ENCODE measurements at places on chromosomes 4 and X.
A peak's percentile ranks its signal among the peaks of the same experiment; 100 is the strongest.

DNA sequence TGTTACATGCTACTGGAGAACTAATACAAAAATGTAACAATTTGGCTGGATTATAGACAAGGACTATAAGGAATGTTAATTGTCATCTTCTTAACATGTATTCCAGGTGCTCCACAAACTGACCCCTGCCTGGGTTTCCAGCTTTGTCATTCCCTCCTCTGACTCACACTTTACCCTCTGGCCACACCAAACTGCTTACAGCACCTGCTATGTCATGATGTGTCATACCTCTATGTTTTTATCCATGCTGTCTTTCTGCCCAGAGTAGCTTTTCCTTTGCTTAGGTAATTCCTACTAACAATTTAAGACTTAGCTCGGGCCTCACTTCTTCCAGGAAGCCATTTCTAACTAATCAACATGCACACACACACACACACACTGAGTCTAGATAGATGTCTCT lies 14.0 kb upstream of the SHROOM4 start:
- no peak for DNase-seq

DNA sequence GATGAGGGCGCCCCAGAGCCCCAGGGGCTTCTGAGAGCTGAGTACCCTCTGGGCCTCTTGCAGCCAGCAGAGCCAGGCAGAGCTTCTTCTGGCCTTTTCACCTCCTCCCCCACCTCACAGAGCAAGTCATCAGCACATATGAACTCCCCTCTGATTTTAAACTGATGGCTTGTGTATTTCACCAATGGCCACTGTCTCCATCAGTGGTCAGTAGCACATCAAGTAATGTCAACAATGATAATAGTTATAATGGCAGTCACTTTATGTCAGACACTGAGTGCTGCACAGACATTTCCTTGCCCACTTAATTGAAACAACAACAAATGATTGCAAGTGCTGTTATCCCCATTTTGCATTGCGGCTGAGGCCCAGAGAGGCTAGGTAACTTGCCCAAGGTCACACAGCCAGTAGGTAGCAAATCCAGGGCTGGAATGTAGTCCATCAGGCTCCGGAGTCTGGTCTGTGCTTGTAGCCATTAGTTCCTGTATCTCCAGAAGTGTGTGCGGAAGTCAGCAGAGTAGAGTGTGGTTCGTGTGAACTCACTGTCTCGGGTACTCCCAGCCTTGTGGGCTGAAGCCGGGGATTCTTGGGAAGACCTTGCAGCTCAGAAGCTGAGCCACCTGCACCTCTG lies 3.0 kb downstream of the ATP2B3 start:
- no peak for DNase-seq

DNA sequence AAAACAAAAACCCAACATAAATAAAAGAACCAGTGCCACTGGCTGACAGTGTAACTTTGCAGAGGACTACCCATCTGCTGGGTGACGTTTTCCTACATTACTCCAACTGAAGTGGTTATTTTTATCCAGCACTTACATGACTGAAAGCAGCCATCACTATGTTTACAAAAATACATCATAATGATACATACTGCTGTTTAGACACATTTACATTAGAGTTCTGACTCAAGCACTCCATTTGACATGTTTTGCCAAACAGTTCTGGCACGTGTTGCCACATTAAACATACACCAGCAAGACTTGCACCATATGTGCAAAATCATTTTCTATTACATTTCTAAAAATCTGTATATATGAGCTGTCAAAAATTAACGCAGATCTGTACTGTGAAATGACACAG lies 39.6 kb downstream of the BEND4 start:
- no peak for DNase-seq

DNA sequence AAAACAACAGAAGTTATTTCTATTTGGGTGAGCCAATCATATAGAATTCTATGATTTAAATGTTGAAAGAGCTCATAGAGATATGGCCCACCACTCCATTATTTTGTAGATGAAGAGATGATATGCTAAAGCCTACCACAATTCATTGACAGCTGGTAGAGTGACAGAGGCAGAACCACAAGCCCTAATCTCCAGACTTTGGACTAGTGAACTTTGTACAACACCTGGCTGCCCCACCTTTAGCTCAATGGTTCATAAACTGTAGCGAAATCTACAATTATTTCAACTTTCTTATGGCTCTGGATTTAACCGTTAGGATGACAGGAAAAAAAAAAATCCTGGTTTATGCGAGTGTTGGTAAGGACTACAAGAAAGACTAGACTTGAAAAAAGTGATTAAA lies 50.9 kb downstream of the PRKG2 start:
- DNase-seq, result no peak

GRCh38 chrX:11998944-11999343 lies 139.3 kb upstream of the FRMPD4 start:
- DNase-seq, result no peak

- no peak for DNase-seq
Measured at GRCh38 chr4:184437565-184438265, 36.6 kb downstream of the IRF2 start.

GRCh38 chrX:37371578-37371991 lies 22.4 kb downstream of the PRRG1 start:
- no peak for DNase-seq

- DNase-seq, result peak; percentile 69
Measured at GRCh38 chrX:150365051-150365989, 2.2 kb downstream of the MAMLD1 start.
